ENCODE measurements at places on chromosomes 6 and 20.
A peak's percentile ranks its signal among the peaks of the same experiment; 100 is the strongest.

DNA sequence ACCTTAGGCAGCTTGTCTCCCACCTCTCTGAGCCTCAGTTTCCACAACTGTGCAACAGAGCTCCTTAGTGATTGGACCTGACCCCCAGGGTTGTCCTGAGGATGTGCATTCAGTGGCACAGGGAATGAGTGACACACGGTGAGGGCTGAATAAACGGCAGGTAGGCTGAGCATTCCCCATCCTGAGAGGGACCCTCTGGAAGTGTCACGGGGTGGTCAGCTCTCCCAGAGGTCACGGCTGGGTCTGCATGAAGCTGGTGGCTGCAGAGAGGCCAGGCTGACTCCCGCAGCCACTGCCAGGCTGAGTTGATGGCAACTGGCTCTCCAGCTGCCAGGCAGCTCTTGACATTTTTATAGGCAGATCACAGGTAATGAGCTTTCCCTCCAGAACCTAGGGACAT is 42.5 kb downstream of the CD40 start:
- no peak for DNase-seq

DNA sequence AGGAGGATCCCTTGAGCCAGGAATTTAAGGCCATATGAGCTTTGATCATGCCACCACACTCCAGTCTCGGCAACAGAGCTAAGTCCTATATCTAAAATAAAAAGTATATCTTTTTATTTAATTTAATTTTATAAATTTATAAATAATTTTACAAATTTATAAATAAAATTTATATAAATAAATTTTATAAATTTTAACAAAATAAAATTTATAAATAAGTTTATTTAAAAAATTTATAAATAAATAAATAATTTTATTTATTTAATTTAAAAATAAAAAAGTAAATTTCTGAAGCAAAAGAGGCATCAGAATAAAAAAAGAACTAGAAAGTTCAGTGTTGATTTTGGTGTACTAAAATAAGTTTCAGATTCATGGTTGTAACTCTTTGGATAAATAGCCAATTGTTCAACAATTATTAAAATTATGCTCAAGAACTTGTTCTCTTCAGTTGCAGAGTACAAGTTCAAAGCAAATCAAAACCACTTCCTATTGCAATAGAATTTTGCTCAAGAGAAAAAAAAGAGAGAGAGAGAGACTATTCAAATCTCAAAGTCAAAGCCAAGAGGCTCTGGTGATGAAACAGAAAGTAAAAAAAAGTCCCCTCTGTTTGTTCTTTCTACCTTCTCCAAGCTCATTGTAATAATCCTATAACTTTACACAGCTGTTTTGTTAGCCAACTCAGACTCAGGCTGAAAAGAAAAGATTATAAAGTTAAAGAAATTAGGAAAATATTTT is 547.5 kb upstream of the ADGRB3 start:
- DNase-seq: no peak

- DNase-seq: no peak
These were observed 5.7 kb downstream of the MRPS26 start for GRCh38 chr20:3051385-3052019.

DNA sequence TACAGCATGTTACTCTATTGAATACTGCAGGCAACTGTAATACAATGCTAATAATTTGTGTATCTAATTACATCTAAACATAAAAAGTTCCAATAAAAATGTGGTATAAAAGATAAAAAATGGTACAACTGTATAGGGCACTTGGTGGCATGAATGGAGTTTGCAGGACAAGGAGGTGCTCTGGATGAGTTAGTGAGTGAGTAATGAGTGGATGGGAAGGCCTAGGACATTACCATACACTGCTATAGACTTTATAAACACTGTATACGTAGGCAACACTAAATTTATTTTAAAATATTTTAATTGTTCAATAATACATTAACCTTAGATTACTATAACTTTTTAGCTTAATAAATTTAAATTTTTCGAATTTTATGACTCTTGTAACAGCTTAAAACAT is 579.6 kb upstream of the MAN1A1 start:
- DNase-seq: no peak

DNA sequence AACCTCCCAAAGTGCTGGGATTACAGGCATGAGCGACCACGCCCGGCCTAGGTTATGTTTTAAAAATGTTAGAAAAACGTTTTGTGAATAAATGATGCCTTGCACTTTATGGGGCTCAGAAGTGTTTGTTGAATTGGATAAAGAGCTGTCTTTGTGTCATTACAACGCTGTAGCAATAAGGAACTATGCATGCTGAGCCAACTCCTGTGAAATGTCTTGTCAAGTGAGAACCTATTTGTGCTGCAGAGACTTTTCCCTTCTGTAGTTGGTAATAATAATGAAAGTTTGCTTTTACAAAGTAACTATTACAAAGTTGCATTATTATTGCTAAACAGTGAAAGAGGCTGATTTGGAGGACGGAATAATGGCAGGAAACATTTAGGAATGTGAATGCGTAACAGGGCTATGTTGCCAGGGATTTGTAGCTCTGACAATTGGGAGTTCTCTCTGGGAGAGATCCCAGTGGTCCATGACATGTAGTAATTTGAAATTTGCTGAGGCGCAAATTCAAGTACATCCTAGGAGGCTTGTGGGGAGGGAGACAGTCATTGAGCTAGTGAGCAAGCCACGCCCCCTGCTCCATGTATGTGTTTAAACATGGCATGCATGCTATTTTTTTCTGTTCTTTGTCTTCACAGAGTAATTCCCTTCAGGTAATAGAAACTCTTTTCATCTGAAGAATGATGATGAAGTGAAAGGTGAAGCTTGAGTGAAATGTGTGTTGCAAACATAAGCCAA is 16.8 kb upstream of the BICRAL start:
- DNase-seq: no peak

- DNase-seq: no peak
These were observed 164.7 kb downstream of the SCP2D1 start for GRCh38 chr20:18978311-18978710.

GRCh38 chr6:154276810-154277628 is 79.6 kb downstream of the IPCEF1 start:
- DNase-seq: peak; percentile 24

GRCh38 chr6:107539409-107539808 is 49.5 kb downstream of the SOBP start:
- no peak for DNase-seq

DNA sequence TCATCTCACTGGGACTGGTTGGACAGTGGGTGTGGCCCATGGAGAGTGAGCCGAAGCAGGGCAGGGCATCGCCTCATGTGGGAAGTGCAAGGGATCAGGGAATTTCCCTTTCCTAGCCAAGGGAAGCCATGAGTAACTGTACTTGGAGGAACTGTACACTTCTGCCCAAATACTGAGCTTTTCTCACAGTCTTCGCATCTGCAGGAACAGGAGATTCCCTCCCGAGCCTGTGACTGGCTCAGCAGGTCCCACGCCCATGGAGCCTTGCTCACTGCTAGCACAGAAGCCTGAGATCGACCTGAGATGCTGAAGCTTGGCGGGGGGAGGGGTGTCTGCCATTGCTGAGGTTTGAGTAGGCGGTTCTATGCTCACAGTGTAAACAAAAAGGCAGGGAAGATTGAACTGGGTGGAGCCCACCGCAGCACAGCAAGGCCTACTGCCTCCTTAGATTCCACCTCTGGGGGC is 10.4 kb upstream of the CALHM5 start:
- DNase-seq: no peak

GRCh38 chr6:122200440-122200839 is 199.0 kb upstream of the HSF2 start:
- DNase-seq: no peak

All from NCI-H1436 treated with DMSO at 0.1 percent for 48 hours (cell line).